ENCODE measurements at places on chromosomes 16 and 17. TPM values are rescaled to one million over a fixed set of nuclear protein-coding genes. Genes with fewer than 3 reads are reported as not detected.

Gene ANKFN1
- total RNA-seq = not detected

DNA sequence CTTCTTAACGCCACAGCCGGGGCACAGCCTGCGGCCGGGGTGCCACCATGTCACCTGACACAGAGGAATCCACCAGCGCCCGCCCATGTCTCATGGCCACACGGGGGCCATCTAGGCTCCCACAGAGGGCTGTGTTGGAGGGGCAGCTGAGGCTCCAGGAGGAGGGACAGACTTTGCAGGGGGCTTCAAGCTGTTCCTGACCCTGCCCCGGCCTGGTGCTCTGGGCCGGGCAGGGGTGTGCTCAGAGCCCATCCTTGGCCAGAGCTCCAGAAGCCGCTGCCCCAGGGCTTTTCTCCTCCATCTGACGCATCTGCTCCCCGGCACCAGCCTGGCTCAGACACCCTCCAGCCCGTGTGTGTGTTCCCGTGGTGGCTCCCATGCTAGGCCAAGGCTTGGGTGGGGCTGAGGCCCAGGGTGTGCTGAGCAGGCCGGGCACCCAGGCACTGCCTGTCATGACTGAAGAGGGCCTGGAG is 7.8 kb upstream of the SLC38A10 start:
- no peak for DNase-seq

DNA sequence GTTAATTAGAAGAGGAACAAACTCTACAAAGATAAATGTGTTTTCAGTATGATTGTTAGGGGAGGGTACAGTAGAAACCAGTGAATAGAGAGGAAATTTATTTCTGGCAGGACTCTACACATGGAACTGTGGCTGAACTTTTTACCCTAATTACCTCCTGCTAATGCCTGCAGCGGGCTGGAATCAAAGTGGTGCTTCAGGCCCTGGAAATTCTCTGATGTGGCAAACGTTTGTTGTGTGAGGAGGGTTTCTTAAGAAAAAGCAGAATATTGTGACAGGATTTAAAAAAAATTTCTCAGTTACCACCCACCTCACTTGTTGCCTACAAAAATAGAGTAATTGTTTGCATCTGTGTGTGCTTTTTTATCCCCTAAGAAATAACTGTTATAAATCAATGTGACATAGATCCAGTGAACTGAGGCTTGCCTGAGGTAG is 154.5 kb downstream of the BCAS3 start:
- DNase-seq = no peak

DNA sequence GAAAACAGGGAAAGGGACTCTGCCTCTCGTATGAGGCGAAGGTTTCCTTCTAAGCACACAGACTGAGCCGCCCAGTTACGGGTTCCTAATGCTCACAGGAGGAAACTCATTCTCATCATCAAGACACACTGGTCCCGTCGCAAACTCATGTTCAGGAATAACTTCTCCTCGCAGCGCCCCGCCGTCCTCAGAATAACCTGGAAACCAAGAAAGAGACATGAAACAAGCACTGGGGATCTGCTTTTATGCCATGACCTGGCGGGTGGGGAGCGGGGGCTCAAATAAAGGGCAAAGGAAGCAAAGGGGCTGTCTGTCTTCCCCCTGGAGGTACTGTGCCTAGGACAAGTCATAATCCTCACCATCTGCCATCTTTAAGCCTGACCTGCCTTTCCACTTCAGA is 31.3 kb downstream of the WIPI1 start:
- DNase-seq = no peak

DNA sequence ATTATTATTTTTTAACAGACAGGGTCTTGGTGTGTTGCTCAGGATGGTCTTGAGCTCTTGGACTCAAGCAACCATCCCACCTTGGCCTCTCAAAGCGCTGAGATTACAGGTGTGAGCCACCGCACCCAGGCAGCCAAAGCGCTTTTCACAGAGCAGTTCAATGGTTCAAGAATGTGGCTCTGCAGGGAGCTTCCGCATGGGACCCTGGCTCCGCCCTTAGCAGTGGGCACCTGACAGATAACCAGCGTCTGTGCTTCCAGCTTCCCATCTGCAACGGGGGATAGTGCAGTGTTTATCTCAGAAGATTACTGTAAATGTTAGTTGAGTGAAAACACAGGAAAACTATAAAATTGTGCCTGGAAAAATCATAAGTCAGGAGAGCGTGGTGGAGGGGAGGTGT is 99.4 kb downstream of the KCNJ12 start:
- no peak for DNase-seq

Gene IRX6
- total RNA-seq = not detected

Gene TEKT3
- total RNA-seq = not detected

Gene ZNF624
- 4.0 TPM for total RNA-seq

- no peak for DNase-seq
Observed at GRCh38 chr17:57544834-57545463, 200.2 kb downstream of the CCDC182 start.

DNA sequence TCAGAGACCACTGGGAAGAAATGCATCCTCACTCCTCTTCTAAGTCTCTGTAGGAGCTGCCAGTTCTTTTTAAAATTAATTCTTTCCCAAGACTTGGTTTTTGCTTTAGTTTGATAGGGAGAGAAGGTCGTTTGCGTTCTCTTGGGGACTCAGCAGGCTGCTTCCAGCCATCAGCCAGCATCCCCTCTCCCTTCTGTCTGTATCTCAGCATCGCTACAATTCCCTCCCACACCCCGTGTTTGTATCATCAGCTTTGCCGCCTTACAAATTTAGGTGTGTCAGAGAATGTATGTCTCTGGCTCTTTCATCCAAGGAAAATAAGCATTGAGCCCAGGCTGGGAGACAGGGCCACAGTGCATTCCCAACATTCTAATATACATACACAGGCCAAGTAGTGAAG is 5.4 kb downstream of the HOXB6 start:
- DNase-seq = no peak

Gene TBX21
- 8.8 TPM for total RNA-seq

GRCh38 chr16:4591191-4591590 is 23.5 kb downstream of the UBALD1 start:
- DNase-seq = no peak

- DNase-seq = no peak
Observed at GRCh38 chr17:78383725-78384471, 5.4 kb downstream of the PGS1 start.

Gene IL17C
- 0.86 TPM for total RNA-seq

DNA sequence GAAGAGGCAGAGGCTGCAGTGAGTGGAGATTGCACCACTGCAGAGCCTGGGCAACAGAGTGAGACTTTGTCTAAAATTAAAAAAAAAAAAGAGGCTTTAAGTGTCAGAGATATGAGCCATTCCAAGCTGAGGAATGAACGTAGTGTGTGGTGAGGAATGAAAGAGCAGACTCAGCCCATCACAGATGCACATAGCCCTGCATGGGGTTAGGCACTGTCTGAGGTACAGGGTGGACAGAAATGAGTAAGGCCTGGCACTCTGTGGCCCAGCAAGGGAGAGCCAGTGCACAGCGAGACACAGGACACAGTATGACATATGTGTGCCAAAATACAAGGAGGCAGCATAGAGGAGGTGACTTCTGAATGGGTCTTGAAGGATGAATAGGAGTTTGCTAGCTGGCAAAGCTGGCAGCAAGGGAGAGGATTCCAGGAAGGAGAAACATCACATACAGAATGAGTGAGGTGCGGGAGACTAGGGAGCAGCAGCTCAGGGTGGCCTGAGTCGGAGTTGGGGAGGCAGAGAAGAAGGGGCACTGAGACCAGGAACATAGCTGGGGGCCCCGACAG is 8.7 kb upstream of the ZNF469 start:
- DNase-seq = no peak

DNA sequence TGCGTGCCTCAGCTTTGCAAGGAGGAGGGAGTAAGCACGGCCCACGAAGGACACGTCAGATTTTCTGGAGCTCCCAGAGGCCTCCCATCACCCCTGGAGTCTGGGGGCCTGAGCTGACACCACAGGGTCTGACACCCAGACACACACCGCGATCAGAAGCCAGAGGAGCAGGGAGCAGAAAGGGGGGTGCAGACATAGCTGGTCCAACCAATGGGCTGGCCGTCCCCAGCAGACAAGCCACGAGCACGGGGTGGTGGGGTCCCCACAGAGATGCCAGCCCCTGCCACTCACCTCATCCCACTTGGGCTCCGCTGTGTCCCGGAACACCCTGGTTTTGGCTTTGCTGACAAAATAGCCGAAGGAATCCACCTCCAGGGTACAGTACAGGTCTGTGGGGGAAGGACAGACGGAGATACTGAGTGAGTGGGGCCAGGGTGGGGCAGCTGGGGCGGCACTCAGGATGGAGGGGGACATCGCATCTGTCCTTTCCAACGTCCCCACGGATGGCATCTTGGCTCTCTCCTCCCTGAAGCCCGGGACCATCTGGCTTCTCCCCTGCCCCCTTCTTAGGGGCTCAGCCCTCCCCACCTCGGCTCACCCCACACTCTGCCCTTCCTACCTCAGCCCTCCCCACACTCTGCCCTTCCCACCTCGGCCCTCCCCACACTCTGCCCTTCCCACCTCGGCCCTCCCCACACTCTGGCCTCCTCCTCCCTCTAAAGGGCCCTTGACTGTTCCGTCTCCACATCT is 53.5 kb downstream of the TIMM22 start:
- DNase-seq = no peak

Gene TP53TG3B
- not detected for total RNA-seq

Gene PYDC1
- not detected for total RNA-seq

GRCh38 chr16:88649195-88649923 is 1.5 kb downstream of the CYBA start:
- DNase-seq = no peak

Gene ABCA8
- total RNA-seq = not detected

DNA sequence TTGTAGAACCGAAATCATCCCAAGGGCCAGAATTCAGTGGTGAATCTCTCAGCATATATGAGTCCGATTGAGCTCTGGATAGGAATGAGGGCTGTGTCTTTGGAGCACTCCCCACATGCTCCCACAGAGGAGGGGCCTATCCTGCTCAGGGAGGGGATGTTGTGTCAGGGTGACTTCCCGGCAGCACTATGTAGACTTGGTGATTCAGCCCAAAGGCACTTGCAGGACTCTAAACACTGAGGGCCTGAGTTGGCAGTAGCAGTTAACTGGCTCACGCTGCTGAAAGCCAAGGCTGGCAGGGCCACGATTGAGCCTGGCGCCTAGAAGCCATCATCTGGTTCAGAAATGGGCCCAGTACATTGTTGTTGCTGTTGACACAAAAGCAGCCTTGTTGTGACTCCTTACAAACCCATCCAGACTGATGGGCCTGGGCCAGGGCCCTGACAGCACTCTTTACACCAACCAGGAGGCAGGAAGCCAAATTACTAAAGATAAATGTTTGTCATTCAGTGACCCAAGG is 31.9 kb downstream of the NMT1 start:
- DNase-seq = no peak

All from T-helper 17 cell (primary cell).